Sciatic nerve (tissue), 2 donors: ENCODE measurements at places on chromosomes 3 and 15.

DNA sequence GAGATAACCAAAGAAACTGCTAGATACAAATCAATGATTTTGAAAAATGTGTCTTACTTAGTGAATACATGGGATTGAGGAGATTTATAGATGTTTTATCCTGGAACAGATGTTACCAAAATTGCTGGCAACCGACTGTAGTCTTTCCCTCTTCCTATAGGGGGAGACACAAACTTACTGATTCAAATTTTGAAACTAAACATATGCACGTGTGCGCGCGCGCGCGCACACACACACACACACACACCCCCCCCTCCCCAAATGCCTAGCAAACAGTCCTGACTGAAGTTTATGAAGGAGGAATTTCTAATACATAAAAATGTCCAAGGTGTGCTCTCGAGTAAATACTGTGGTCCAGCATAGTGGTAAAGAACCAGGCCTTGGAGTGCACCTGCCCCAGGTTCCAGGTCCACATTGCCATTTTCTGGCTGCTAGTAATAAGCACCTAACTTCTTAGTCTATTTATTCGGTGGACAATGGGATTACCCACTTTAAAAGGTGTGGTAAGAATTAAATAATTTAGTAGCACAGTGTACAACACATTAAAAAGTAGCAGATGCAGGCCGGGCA is 18.5 kb upstream of the C3orf62 start:
- no peak for DNase-seq

GRCh38 chr3:177213801-177214535 is 16.7 kb upstream of the TBL1XR1 start:
- no peak for DNase-seq

DNA sequence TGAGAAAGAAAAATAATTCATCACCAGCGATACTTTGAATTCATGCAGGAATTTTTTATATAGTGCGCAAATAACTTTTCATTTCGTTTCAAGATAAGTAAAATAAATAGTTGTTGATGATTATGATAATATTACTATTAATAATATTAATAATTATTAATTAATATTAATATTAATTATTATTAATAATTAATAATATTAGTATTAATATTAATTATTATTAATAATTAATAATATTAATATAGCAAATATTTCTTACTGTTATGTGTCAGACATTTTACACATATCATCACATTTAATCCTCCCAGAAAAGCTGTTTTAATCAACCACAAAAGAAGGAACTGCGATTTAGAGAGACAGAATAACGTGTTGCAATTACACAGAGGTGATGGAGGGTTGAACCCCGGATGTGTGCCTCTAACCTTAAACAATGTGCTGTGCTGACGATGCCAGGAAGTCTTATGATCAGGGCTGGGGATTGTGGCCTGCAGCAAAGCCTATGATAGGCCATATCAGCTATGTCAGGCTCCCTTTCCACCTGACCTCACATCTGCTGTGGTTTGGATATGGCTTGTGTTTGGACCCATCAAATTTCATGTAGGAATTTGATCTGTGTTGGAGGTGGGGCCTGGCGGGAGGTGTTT is 263.5 kb upstream of the NR2F2 start:
- no peak for DNase-seq

- no peak for DNase-seq
Observed at GRCh38 chr15:37819191-37819590, 115.2 kb upstream of the TMCO5A start.

DNA sequence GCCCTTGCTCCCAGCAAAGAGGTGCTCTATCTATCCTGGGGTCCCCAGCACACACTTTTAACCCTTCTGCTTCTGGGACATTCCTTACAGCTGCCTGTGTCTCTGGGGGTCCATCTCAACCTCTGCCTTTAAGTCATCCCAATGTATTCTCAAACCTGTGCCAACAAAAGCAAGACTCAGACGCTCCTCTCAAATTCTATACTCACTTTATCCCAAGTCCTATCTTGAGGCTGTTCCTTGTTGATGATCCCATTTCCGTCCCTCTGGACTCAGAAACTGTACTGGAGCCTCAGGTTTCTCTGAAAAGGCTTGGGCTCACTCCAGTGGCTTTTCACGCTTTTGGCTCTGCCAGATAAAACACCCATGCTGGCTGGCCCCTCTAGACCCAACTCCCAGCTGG is 69.7 kb downstream of the XXYLT1 start:
- no peak for DNase-seq

- DNase-seq = no peak
Observed at GRCh38 chr3:167691366-167691765, 37.6 kb upstream of the WDR49 start.

DNA sequence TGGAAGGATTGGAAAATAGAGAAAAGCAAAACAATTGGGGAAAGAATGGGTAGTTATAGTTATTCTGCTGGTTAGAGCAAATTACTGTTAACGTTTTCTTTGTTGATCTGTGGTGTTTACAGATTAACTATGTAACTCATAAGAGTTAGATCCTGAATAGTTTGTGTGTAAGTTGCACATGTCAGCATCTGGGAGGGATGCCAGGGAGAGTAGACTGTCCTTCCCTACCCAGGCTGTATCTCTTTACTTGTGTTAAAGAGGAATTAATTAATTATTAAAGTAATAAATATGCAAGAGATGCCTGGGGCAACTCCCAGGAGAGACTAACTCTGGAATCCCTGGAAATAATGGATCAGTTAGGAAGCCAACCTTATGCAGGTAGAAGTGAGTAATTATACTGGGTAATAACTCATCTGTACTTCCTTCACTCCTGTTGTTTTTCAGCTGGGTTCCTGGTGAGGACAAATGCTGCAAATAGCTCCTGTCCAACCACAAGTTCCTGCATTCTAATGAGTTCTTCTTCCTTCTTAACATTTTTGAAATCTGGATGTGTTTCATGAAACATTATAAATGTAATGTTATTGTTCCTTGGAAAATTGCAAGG is 18.9 kb downstream of the GHRL start:
- peak; percentile 26 for DNase-seq

- no peak for DNase-seq
Observed at GRCh38 chr15:42021593-42021992, 751 bp upstream of the PLA2G4E start.

DNA sequence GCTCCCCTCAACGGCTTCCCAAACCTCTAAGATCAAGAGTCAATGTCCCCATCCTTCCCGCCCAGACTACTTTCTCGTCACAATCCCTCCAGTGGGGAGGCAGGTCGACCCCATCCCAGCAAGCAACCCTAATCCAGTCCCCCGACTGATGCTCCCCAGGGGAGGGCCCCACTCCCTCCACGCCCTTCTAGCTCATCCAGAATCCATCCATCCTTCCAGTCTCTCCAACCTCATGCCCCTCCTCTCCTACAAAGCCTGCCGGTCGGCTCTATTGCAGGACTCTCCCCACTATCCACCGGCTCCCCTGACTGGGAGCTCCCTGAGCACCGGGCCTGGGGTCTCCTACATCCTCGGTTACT is 1.3 kb downstream of the ADAMTS7 start:
- DNase-seq = no peak

DNA sequence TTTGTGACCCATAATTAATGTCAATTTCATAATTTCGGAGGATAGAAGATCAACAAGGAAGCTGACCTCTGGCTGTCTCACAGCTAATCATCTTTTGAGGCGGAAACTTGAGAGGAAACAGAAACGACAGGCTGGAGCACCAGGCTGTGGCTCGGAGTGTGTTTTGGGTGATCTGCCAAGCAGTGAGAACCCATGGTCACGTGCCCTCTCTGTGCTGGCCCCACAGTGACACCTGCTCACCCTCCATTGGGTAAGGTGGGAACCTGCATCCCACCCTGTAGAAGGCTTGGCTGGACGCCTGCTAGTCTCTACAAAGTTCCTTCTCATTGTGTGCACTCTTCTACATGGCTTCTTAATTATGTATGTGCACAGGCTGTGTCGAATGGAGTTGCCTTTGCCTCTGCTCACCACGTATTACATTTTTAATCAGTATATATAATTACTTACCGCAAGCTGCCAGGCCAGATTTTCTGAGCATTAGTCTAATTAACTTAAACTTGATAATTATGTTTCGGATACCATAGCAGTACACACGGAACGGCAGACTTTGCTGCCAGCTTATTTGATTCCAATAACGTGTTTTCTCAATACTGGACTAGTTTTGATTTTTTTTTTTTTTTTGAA is 719.4 kb upstream of the CFAP20DC start:
- no peak for DNase-seq

DNA sequence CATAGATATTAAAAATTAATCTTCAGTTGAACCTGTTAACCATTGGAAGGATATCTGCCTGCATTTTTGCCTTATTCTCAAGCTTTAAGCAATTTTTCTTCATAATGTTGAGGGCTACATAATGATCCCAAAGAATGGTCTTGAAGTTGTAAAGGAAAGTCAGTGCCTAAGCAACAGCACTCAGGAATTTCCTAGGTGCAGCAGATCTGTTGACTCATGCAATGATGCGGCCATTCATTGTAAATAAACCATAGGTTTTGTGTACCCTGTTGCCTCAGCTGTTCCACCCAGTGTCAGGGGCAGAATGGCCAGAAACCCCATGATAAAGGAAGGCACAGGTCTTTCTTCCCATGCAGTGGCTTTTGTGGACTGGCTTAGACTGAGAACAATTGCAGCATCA is 78.4 kb upstream of the TRIM42 start:
- no peak for DNase-seq

GRCh38 chr15:35784745-35785144 is 238.8 kb upstream of the DPH6 start:
- no peak for DNase-seq

- no peak for DNase-seq
Observed at GRCh38 chr3:114712728-114713492, 419.1 kb downstream of the TIGIT start.

GRCh38 chr15:41577863-41578735 is 19.1 kb downstream of the TYRO3 start:
- no peak for DNase-seq

- DNase-seq = no peak
Observed at GRCh38 chr3:102715030-102715697, 280.3 kb downstream of the ZPLD1 start.

DNA sequence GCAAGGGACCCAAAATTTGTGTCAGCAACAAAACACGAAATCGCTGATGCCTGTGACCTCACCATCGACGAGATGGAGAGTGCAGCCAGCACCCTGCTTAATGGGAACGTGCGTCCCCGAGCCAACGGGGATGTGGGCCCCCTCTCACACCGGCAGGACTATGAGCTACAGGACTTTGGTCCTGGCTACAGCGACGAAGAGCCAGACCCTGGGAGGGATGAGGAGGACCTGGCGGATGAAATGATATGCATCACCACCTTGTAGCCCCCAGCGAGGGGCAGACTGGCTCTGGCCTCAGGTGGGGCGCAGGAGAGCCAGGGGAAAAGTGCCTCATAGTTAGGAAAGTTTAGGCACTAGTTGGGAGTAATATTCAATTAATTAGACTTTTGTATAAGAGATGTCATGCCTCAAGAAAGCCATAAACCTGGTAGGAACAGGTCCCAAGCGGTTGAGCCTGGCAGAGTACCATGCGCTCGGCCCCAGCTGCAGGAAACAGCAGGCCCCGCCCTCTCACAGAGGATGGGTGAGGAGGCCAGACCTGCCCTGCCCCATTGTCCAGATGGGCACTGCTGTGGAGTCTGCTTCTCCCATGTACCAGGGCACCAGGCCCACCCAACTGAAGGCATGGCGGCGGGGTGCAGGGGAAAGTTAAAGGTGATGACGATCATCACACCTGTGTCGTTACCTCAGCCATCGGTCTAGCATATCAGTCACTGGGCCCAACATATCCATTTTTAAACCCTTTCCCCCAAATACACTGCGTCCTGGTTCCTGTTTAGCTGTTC is 34.9 kb downstream of the CHDH start:
- DNase-seq = no peak

DNA sequence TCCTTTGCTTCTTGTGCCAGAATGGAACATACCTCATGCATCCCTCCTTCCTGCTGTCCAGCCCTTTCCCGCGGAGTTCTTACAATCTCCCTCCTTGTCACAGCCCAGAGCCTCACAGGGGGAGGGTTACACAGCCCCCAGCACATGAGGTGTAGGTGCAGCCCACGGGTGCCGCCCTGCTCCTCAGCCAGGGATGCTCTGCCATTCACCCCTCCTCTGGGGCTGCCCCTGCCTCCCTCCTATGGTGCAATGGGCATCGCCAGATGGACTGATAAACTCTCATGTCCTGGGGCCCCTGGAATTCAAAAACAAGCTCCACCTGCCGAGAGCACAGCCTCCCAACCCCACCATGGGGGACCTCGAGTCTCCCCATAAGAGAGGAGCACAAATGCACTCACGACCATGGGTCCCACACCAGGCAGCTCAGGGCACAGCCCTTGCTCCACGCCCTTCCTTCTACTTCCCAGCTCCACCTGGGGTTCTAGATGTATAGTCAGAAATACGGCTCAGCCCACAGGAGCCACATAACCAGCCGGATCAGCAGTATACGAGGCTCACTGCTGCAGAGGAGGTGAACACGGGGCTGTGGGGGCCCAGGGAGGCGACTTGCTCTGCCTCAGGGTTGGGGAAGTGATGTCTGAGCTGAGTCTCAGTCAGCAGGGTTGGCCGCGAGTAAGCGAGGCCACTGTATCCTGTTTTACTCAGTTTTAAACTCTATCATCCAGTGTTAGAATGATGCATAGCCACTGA is 269.7 kb upstream of the LYSMD4 start:
- peak; percentile 37 for DNase-seq

GRCh38 chr3:49132437-49133225 is at the start of gene LAMB2:
TSS of gene LAMB2 (minus strand) at chr3:49133050. CDS start at chr3:49132867, 183 bp downstream.
- DNase-seq = peak; percentile 86

DNA sequence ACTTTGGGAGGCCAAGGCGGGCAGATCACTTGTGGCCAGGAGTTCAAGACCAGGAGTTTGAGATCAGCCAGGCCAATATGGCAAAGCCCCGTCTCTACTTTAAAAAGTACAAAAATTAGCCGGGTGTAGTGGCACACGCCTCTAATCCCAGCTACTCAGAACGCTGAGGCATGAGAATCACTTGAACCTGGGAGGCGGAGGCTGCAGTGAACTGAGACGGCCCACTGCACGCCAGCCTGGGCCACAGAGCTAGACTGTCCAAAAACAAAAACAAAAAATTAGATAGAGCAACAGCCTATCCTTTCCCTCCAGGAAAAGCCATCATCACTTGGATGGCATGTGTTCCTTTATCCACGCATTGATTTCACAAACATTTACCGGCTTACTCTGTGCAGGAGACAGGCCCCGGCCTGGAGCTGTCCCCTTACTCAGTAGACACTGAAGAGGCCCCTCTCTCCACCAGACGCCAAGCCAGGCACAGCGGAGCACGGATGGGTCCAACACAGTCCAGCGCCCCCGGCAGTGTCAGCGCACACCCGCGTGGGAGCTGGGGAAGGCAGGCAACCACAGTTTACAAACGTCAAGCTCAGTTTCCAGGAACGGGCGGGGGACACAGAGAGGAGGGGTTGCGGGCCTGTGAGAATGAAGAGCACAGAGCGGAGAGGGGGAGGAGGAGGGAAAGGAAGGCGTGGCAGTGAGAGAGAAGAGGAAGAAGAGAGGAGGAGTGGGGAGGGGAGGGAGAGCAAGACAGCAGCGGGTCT is 3.1 kb downstream of the GP5 start:
- DNase-seq = no peak

GRCh38 chr3:150307311-150308036 is 100.6 kb upstream of the TSC22D2 start:
- no peak for DNase-seq
